ENCODE measurements at places on chromosomes 6 and 20.

GRCh38 chr6:170013815-170014214 is 262.4 kb downstream of the ERMARD start:
- DNase-seq = no peak

GRCh38 chr20:48681201-48681872 is 146.5 kb downstream of the PREX1 start:
- no peak for DNase-seq

GRCh38 chr20:16970776-16971175 is 222.6 kb downstream of the OTOR start:
- DNase-seq = no peak

DNA sequence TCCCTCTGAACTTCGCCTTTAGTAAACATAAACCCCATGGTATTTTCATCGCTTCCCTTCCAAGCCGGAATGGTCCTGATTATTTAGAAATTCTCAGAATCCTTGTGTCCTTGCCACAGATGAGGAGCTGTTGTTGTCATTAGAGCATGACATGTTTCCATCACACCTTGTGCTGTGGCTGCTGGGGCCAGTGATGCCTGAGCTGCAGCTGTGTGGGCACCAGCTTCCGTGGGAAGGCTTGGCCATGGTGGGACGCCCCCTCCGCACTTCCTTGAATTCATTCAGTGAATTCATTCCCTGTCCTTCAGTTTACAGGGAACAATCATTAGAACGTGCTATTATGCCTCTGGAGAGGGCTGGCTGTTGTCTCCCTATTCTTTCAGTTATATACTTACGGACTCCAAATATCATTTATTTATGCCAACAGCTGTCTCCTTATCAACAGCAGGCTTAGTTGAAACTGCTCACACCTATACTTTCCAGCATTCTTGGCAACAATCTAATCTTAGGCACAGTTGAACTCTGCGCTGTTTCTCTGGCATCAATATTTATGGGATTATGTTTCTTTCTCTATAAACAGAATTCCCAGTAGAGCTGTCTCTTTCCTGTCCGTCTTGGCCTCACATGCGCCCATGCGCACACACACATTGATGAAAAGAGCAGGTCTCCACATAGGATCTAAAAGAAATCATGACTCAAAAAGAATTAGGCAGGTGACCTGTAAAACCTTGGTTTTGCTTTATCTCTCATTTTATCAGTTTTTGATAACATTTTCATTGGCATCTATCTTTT is 9.0 kb downstream of the ADGRF1 start:
- no peak for DNase-seq

DNA sequence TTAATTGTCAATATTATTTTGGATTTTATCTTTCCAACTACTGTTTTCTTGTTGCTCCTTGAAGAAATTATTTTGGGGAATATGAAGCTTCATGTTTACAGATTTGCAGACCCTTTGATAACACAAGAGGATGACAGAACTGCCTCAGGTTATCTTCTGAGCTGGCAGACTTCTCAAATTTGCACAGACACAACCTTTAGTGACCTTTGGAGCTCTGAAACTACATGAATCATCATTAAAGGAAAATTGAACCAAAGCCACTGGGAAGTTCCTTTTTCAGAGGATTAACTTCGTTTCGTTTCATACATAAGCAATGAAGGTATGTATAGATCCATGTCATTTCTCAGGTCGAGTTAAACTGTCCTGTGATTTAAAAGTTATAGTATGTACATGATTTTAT is 85.9 kb downstream of the FBXO5 start:
- no peak for DNase-seq

DNA sequence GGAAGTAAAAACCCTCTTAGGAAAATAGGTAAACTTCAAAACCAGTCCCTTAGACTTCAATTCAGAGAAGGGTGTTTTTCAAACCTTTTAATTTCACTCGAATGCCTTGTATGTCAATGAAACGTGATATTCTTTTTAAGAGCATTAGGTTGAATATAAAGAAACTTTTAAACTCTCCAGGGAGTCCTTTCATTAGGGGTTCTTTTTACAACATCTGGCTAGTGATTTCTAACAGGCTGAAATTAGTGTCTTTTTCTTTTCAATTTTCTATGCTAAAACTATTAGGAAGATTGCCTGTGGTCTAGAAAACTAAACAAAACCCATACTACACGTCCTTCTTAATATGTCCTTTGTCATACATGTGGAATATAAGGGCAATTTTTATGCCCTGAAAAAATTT is 569.7 kb upstream of the CITED2 start:
- no peak for DNase-seq

GRCh38 chr20:21166801-21167200 is 40.9 kb downstream of the KIZ start:
- DNase-seq = no peak

DNA sequence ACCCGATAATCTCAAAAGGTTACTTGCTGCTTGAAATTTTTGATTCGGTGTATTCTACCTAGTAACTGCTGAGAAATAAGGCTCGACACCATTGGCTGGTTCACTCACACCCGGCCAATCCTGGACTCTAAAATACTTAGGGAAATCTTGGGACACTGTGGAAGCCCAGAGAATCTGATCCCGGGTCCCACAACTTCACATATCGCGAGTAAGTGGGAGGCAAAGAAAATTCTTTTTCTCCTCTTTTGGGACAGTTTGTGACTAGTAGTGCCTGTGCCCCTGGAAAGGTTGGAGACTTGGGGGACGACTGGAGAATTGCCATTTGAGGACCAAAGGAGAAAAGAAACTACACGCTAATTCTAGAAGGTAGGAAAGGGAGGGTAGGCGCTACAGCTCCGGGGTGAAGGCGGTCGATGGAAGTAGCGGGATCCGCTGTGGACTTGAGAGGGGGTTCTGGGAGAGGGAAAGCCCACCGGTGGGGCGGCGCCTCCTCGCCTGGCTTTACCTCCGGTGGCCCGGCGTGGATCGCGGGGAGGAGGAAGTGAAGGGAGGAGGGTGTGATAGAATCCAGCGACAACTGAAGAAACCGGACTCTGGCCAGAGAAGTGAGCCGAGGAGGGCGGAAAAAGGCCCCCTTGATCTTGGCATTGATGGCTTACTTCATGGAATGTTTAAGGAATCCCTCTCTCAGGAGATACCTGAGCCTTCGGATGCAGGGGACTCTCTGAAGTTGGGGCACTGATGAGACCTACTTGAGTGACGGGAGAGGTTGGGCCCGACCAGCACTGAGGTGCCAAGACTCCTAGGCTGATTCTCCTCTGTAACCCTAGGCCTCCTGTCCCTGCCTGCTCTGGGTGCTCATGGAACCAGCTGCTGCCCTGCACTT is 18.8 kb upstream of the BTN3A3 start:
- DNase-seq = peak; percentile 83

- DNase-seq = no peak
These were observed 461.0 kb upstream of the JARID2 start for GRCh38 chr6:14784596-14785492.

- DNase-seq = no peak
These were observed 148.1 kb upstream of the UST start for GRCh38 chr6:148598724-148599123.

- no peak for DNase-seq
These were observed 14.6 kb downstream of the AGPAT4 start for GRCh38 chr6:161259302-161259701.

DNA sequence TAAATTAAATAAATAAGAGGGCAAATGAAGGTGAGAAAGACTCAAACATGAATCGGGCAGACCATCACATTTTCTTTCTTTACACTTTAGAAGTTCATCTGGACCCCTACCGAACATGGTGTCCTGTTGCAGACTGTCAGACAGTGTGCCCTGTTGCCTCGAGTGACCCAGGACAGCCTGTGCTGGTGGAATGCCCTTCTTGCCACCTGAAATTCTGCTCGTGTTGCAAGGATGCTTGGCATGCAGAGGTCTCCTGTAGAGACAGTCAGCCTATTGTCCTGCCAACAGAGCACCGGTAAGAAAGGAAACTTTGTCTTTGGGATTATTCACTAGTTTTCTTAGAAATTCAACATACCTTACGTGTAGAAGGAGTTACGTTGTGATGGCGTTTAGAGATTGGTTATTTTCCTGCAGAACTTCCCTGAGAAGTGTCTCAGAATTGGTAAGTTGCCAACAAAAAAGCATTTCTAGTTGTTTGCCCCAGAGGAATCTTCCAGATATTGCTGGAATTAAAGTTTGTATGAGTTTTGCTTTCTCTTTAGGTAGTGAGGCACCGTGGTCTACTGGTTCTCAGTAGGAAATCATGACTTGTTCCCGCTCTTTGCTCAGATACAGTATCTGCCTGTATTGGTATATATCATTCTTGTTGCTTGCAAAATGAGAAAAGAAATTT is 70.1 kb downstream of the RNF144B start:
- DNase-seq = no peak

DNA sequence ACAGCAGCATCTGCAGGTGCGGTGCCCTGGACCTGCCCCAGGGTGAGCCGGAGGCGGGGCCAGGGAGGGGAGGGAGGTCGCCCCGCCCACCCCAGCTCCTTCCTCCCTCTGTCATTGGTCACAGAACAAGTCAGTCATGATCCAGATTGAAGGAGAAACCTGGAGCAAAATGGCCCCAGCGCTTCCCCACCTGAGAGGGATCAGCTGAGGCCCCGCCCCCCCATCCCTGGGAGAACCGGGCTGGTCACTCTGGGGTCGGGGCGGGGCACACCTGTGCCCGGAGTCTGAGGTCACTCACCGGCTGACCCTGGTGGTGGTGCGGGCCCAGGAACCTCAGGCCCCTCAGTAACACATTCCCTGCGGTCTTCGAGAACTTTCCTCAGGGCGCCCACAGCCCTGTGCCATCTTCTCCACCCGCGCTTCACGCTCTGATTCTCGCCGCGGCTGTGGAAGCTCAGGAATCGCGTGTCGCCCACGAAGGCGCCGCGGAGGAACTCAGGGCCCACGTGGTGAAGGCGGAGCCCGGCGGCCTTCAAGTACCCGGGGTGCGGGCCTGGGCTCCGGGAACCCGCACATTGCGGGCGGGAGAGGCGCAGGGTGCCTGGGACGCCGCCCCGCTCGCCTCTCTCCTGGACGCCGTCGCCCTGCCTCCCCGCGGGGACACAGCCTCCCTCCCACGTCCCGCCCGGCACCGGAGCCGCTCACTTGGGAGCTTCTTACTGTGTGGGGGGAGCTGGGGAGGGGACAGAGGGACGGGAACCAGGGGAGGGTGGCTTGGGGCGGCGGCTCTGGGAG is 36.4 kb upstream of the HLA-C start:
- DNase-seq = no peak

GRCh38 chr20:21106171-21107017 is at the start of gene LINC00237:
TSS of gene LINC00237 (minus strand) at chr20:21106358.
- DNase-seq = no peak

- DNase-seq = peak; percentile 60
These were observed 71.0 kb upstream of the SLC22A16 start for GRCh38 chr6:110547266-110547964.

- DNase-seq = no peak
These were observed at the start of gene LTB for GRCh38 chr6:31582230-31582643. TSS of gene LTB (minus strand) at chr6:31582424. CDS start at chr6:31582417, 7 bp downstream.

GRCh38 chr6:45432977-45433376 is 55.2 kb upstream of the SUPT3H start:
- no peak for DNase-seq

DNA sequence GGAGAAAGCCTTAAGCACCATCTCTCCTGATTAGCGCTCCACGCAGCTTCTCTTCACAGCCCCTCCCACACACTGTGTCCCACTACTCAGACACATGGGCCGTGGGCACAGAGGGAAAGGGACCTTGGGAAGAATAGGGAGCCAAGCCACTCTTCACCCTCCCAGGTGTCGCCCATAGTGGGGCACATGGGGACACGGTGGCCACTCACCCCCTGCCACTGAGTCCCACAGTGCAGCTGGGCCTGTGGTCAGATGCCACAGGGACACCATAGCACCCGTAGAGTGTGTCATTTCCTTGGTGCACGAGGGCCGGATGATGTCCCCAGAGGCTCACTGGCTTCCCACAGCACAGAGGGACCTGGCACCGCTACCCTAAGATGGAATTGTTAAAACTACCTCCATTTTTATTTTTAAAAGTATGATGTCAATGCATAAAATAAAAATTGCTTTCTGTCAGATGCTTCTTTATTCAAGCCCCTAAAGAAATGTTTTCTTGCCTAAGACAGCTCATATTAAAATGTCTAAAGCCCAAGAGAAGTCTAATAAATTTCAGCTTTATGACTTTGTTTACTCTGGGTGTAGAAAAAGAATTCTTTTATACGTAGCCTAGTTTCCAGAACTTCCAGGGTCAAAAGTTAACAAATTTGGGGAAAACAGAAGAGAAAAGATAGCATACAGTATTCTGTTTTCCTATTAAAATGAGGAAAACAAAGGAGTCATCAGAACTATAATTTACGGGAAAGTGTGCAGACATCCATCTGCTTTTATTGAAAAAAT is 191.0 kb upstream of the SNX9 start:
- DNase-seq = no peak

- DNase-seq = no peak
These were observed 1202.6 kb downstream of the EPHA7 start for GRCh38 chr6:92216717-92217116.

DNA sequence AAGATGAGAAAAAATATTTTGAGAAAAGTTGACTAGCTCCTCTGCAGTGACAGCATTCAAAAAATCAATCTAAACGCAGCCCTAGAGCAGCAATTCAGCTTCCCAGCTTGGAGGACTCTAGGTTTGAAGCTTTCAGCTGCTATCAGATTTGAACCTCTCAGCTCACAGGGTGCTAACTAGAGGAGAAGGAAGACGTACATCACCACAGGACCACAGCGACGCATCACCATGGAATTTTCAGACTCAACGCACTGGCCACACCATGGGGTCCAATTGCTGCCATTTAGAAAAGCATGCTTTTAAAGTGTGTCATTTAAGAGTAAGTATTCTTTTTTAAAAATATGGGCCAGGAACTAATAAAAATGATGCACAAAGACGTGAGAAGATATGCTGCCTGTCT is 45.0 kb upstream of the FUCA2 start:
- DNase-seq = peak; percentile 91

- no peak for DNase-seq
These were observed 26.8 kb downstream of the REV3L start for GRCh38 chr6:111456208-111456607.

GRCh38 chr6:32972353-32973143 is 4.2 kb downstream of the BRD2 start:
- no peak for DNase-seq

- no peak for DNase-seq
These were observed 12.6 kb downstream of the AFDN start for GRCh38 chr6:167839343-167839742.

GRCh38 chr6:43807228-43808061 is 37.4 kb downstream of the VEGFA start:
- no peak for DNase-seq

GRCh38 chr6:165227644-165228329 is 81.6 kb downstream of the C6orf118 start:
- peak; percentile 86 for DNase-seq

- DNase-seq = no peak
These were observed 64.0 kb upstream of the LRRC1 start for GRCh38 chr6:53730767-53731166.

GRCh38 chr6:52504782-52505136 is 72.1 kb downstream of the TRAM2 start:
- DNase-seq = no peak

GRCh38 chr6:112591329-112591728 is 244.2 kb downstream of the RFPL4B start:
- DNase-seq = no peak

DNA sequence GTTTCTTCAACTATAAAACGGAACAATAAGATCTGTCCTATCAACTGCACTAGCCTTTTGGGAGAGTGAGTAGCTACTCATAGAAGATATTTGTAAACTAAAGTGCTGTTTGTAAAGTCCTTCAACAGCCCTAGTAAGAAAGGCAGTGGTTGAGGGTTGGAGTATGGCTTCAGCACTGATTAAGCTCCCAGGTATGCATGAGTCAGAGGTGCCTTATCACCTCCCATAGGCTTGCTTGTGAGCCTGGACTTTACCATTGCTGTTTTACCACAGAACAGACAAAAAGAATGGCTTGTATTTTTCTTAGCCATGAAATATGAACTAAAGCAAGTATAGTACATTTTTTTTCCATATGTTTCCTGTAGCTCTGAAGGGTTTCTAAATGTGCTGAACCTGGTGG is 44.1 kb downstream of the SAMD3 start:
- DNase-seq = peak; percentile 83

Data from fibroblast of skin of left quadriceps (primary cell).